ENCODE measurements at places on chromosomes 13 and 19. TPM values are rescaled to one million over a fixed set of nuclear protein-coding genes. Genes with fewer than 3 reads are reported as not detected.

Gene PLVAP
- 16.5 TPM for polyA plus RNA-seq

DNA sequence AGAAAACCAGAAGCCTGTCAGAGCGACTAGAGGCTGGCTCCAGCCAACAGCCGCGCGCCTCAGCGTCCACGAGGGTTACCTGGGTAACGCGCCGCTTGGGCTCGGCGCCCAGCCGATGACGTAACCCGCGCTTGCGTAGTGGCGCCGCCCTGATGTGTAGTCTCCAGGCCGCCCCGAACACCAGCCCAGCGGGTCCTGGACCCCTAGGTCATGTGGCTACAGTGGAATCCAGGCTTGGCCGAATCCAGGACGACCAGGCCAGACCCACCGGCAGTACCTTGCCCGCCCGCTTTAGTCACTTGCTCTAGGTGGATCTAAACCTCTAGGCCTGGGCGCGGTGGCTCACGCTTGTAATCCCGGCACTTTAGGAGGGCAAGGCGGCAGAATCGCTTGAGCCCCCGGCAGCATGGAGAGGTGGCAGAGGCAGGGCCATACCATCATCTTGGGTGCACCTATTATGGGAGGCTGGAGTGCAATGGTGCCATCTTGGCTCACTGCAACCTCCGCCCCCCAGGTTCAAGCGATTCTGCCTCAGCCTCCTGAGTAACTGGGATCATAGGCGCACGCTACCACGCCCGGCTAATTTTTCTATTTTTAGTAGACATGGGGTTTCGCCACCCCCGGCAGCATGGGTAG is 7.2 kb upstream of the ZNF606 start:
- DNase-seq = peak; percentile 88

GRCh38 chr19:16160445-16160942 is 12.8 kb downstream of the CIB3 start:
- DNase-seq = no peak

- no peak for DNase-seq
Observed at GRCh38 chr19:1441022-1441426, 2.8 kb downstream of the RPS15 start.

All from left lung (tissue), 14 donors.